ENCODE measurements at places on chromosomes 12 and 14. TPM values are rescaled to one million over a fixed set of nuclear protein-coding genes. Genes with fewer than 3 reads are reported as not detected.

The LRP1-AS gene
- not detected for total RNA-seq

The IL26 gene
- total RNA-seq, result not detected

The MYH6 gene
- not detected for total RNA-seq

The AHSA1 gene
- total RNA-seq, result 76.3 TPM

The LTB4R gene
- total RNA-seq, result 1.5 TPM

The VWF gene
- 1.4 TPM for total RNA-seq

The KRT80 gene
- total RNA-seq, result 0.25 TPM

The BCL11B gene
- total RNA-seq, result 0.09 TPM

The FSCB gene
- 1.4 TPM for total RNA-seq

The ANP32D gene
- not detected for total RNA-seq

The PIANP gene
- 0.45 TPM for total RNA-seq

The KCNH3 gene
- total RNA-seq, result 0.08 TPM

The LRTM2 gene
- total RNA-seq, result not detected

The KRT2 gene
- not detected for total RNA-seq

All from fibroblast of the aortic adventitia (primary cell).